ENCODE measurements at places on chromosomes 1 and 21. TPM values are rescaled to one million over a fixed set of nuclear protein-coding genes. Genes with fewer than 3 reads are reported as not detected.

The PDE4DIP gene
- total RNA-seq = 49.8 TPM

DNA sequence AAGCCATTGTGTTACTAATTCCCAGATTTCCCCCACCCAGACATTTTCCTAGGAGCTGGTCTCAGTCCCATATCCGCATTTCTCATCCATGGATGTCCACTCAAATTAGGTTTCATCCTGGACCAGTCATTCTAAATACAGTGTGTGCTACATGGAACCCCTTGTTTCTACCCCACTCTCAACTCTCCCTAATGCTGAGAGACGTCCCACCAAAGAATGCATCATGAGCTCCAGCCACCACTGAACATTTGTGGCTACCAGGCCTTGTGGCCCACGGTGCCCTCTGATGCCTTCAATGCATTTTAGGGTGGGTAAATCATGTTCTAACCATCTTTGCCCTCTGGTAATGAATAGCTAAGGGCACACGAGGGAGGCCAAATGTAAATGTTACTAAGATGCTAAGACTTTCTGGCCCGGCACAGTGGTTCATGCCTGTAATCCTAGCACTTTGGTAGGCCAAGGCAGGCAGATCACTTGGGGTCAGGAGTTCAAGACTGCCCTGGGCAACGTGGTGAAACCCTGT lies 13.3 kb upstream of the RAB42 start:
- DNase-seq = no peak

DNA sequence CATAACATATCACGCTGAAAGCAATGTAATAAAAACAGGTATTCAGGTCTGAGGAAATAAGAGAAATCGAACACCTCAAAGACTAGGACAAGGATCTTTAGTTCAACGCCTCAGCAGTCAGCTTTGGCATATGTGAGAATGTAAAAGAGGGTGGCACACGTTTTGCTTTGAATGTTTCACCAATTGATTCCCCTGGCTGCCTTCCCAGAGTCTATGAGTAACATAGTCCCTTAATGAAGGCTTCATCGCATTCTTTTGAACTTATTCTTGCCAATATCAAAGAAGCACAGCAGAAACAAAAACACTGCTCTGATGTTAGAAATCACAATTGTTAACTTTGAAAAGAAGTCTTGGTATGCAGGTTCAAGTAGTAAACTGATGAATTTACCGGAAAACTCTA lies 764.8 kb downstream of the ADGRL2 start:
- DNase-seq = peak; percentile 13

GRCh38 chr1:47656719-47657685 lies 219.2 kb downstream of the FOXD2 start:
- DNase-seq = no peak

The EVA1B gene
- total RNA-seq = 32.2 TPM

DNA sequence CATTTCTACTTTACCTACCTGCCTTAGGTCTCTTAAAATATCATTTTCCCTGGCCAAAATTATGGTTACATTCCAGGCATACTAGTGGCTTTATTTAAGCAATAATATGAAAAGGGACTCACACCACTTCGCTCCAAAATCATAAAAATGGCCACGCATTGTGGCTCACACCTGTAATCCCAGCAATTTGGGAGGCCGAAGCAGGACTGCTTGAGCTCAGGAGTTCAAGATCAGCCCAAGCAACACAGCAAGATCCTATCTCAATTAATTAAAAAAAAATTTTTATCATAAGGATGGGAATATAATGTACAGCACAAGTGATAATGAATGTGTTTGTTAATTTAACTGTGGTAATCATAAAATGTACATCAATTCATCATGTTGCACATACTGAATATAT lies 65.4 kb downstream of the ARID4B start:
- DNase-seq = no peak

- no peak for DNase-seq
These were observed 335.7 kb upstream of the NCAM2 start for GRCh38 chr21:20662514-20662913.

The DYRK1A gene
- total RNA-seq = 44.1 TPM

GRCh38 chr1:239322369-239322768 lies 64.0 kb upstream of the CHRM3 start:
- DNase-seq = no peak

DNA sequence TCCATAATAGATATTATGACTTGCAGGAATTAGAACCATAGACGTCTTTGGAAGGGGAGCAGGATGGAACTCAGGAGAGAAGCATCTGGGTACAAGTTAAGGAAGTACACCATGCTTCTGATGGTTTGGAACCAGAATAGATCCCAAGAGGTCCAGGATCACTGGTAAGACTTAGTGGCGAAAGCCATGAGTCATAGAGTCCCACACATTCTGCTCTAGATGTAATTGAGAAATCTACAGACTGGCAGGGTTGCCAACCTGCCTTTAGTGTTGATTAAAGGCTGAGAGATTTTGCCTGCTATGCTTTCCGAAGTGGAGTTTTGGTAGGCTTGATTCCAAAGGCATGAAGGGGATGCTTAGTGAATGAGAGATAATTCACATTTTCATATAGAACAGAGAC lies 57.1 kb upstream of the C1orf87 start:
- no peak for DNase-seq

DNA sequence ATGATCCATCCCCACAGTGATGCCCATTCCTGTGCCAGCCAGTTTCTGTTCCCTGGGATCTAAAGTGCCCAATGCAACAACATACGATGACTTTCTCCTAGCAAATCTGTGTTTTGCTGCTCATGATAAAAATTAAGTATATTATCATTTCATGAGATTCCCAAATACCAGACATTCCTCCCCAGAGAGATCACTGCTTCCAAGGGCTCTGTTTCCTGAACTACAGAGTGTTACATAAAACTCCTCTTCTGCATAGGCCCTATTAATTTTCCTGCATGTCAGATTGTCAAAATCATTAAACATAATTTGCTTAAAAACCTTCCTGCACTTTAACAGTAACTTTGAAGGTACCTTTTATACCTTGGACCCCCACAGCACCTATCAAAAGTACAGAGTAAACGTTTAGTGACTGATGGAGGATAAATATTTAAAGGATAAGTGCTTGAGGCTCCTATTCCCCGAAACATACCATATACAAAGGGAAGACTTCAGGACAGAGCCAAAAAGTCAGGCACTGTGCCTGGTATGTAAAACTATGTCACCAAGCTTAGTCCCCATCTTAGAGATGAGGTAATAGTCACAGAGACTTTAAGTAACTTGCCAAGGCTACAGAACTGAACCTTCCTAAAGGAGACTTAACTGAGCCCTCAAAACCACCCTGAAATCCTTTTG lies 50.2 kb downstream of the SLC25A24 start:
- DNase-seq = no peak

DNA sequence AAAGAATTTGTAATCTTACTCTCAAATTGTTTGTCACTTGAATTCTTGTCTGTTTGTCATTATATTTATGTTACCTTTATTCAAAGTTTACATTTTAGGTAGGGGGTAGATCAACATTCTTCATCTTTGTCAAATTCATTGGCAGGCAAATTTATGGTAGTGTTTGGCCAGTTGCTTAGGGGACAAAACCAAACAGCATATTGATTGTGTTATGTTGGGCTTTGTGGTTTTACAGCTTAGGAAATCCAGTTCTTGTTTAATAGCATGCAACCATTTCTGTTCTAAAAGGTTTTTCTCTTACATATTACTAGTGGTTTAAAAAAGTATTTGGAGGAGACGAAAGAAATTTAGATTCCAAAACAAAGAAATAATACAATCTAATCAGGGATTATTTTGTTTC lies 91.4 kb downstream of the HMCN1 start:
- no peak for DNase-seq

GRCh38 chr1:164770131-164770529 lies 211.1 kb downstream of the PBX1 start:
- DNase-seq = no peak

The CLK2 gene
- 36.6 TPM for total RNA-seq

DNA sequence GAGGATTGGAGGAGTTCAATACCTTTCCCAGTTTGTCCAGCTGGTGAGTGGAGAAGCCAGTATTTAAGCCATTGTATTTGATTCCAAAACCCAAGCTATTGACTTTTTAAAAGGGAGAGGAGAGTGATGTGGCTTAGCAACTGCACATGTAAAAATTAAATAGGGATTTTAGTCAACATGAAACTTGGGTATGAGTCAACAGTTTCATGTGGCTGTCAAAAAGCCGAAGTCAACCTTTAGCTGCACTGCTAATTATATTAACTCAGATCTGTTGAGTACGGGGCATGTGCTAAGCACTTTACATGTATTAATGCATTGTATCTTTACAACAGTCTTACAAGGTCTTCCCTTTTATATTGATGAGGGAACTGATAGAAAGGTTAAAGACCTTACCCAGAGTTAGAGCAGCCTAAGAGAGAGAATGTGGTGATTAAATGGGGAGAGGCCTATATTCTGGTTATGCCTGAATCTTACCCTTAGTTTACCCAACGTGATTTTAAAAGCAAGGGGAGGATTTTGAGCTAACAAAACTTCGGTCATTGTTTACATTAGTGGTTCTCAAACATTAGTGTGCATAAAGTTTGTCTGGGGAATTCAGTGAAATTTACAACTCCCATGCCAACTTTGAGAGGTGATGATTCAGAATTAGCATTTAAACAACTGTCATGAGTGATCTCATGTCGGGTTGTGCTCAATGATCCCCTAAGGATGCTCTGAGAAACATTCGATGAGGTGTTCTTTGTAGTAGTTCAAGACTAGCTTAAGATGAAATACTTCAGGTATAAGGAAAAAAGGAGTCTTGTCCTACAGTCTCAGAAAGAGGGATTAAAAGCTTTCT lies 6.9 kb upstream of the SLC35F3 start:
- DNase-seq = no peak

The LCE1E gene
- total RNA-seq = not detected

Data from body of pancreas (tissue), 4 donors.